Uterine smooth muscle cell (primary cell): ENCODE measurements at places on chromosomes 4 and X. TPM values are rescaled to one million over a fixed set of nuclear protein-coding genes. Genes with fewer than 3 reads are reported as not detected.

Gene CYSLTR1
- 0.11 TPM in 1 of 2 replicates, not detected in the other for total RNA-seq

Gene MAMLD1
- total RNA-seq: 0.25 and 0.44 TPM in 2 replicates

Gene ZNF718
- 8.2 and 9.2 TPM in 2 replicates for total RNA-seq

Gene VCX3B
- not detected in 2 replicates for total RNA-seq

Gene SPANXC
- total RNA-seq: not detected in 2 replicates

Gene GLUD2
- total RNA-seq: 1.2 and 2.0 TPM in 2 replicates

Gene RASSF6
- total RNA-seq: not detected in 2 replicates

Gene PAGE5
- total RNA-seq: not detected in 2 replicates

Gene RHOXF2
- total RNA-seq: not detected in 2 replicates

Gene RGS12
- 19.4 and 20.6 TPM in 2 replicates for total RNA-seq

Gene SLITRK4
- total RNA-seq: 0.50 and 1.2 TPM in 2 replicates

Gene OPHN1
- total RNA-seq: 7.0 and 12.1 TPM in 2 replicates

Gene ADH1A
- total RNA-seq: not detected in 2 replicates

Gene INTU
- 5.5 and 8.1 TPM in 2 replicates for total RNA-seq

Gene SLC9B2
- 15.4 and 25.2 TPM in 2 replicates for total RNA-seq

Gene VSIG4
- not detected in 2 replicates for total RNA-seq

Gene BEX4
- 15.5 and 26.4 TPM in 2 replicates for total RNA-seq

Gene NPY5R
- total RNA-seq: not detected in 2 replicates

Gene CPZ
- 0.66 and 8.6 TPM in 2 replicates for total RNA-seq

Gene PDGFRA
- total RNA-seq: 152 and 220 TPM in 2 replicates

Gene ANXA3
- 4.3 and 6.2 TPM in 2 replicates for total RNA-seq

Gene GK
- total RNA-seq: 52.5 and 87.0 TPM in 2 replicates

Gene RBM46
- total RNA-seq: not detected in 2 replicates

Gene HTN1
- total RNA-seq: not detected in 2 replicates

Gene AFM
- not detected in 2 replicates for total RNA-seq

Gene TAF7L
- 0.89 and 1.9 TPM in 2 replicates for total RNA-seq

Gene GUCY1A1
- 0.11 and 0.25 TPM in 2 replicates for total RNA-seq
